ENCODE measurements at places on chromosomes 12 and 14.

- DNase-seq = no peak
Measured at GRCh38 chr14:101834800-101835547, 73.5 kb downstream of the PPP2R5C start.

DNA sequence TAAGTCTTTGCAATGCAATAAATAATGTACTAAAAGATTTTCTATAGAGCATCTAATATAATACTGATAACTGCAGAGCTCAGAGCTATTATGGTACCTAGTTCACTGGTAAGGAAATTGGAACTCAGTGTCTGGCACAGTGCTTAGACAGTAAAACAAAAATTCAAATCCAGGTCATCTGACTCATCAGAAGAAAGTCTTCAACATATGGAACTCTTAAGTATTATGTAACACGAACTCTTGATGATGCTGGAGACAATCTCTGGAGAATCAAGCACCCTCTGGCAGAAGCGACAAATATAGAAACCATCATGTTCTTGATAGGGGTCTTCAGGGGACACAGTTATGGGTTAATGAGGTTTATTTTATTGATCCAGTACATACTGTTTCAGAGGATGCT lies 37.3 kb upstream of the TRHDE start:
- no peak for DNase-seq

- DNase-seq = no peak
Measured at GRCh38 chr14:59830338-59830734, 40.2 kb downstream of the RTN1 start.

GRCh38 chr14:56172571-56172971 lies 54.4 kb downstream of the PELI2 start:
- DNase-seq = peak; percentile 62

DNA sequence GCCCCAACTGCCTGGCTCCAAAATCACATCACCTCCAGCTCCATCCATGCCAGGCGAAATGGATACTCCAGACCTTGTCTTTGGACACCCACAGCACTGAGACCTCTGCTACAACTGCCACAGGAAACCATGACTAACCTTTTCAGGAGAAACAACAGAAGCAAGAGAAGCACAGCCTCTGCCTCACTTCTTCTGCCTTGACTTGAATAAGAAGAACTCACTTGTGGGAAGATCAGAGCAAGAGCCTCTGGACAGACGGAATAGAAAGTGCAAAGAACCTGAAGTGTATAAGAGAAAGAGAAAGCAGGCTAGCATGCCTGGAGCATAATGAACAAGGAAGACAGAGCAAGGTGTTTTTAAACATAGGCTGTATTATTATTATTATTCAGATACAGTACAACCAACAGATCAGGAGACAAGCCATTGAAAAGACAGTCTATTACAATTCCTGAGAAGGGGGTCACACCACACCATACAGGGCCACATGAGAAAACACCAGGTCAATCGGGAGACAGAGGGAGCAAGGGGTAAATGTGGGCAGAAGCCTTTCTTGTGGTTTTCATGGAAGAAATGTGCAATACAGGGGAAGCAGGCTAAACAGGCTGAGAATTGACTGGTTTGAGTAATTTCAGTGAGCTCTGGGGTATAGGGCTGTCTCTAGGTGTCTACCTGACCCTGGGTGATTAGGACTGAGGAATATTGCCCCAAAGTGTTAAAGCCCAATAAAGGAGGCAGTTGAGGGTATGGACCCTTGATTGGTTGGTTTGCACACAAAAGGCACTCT lies 7.4 kb upstream of the OR10P1 start:
- no peak for DNase-seq

Measured in hematopoietic multipotent progenitor cell treated with erythropoietin and hydrocortisone succinate and interleukin-3 and kit ligand, for 4 days (in vitro differentiated cells).